Cortex of kidney (tissue), 1 donor: ENCODE measurements at places on chromosomes 7 and 10.

GRCh38 chr7:151716323-151716722, 160.6 kb downstream of the PRKAG2 start:
- DNase-seq: no peak

DNA sequence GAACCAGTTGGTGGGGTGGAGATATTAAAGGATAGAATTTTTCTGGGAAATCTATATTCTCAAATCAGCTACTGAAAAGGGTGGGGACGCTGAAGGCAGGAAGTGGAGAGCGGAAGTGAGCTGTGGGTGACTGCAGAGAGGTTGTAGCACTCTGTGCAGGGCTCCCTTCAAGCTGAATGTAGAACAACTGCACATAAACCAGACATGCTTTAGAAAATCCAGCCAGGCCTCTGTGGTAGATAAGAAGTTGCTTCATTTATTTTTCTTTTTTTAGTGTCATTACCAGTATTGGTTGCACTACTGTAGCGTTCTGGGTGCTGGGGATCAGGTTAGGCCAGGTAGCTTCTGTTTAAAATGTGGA, 127.8 kb downstream of the CELF2 start:
- no peak for DNase-seq

GRCh38 chr7:130386876-130387275, 6.6 kb downstream of the CPA1 start:
- DNase-seq: no peak

DNA sequence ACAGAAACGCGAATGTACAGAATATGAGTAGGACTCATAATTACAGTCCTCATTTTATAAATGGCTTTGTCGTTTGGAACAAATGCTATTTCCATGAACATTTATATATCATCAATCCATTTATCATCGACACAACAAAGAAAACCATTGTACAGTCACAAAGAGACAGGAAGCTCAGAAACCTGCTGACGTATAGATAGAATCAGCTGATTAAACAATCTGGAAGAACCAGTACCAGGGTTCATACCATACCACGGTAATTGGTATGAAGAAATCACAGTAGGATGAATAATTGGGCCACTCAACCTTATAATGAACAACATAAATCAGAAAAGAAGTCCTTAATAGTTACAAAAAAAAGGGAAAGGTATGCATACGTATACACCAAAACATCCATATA, 295.0 kb downstream of the PARD3 start:
- DNase-seq: no peak

GRCh38 chr10:77582710-77583115, 54.9 kb downstream of the KCNMA1 start:
- DNase-seq: no peak

DNA sequence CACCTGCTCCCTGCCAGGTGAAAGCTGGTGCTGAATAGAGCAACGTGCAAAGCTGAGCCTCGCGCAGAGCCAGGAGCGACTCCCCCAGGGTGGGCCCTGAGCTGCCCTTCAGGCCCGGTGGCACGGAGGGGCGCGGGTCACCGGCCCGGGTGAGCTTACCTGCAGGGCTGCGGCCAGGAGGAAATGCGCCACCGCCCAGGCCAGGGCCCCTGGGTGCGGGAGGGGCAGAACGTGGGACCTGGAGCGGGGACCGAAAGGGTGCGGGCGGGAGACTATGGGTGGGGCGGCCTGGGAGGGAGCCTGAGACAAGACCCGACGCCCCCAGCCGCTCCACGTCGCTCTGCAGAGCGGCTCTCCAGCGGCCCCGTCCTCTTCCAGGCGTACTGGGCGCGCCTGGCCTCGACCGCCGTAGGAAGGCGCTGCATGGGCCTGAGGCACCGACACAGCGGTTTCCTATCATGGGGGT, 122.1 kb downstream of the BTAF1 start:
- no peak for DNase-seq

GRCh38 chr7:90771281-90771680, 175.2 kb downstream of the CDK14 start:
- no peak for DNase-seq

DNA sequence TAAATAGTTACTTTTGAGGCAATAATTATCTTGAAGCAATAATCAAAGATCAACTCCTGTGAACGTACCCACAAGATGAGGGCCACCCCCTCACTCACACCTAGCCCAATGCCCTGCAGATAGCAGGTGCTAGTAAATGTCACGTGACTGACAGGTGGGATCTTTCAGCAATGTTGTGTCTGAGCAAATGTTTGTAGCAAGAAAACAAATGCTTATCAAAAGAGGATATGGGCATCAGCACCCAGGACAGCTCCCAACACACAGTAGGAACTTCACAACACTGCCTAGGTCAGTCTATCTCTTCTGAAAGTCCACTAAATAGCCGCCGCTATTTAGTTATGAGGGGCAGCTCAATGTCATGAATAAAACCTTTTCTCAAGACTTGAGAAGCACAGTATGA, 120.8 kb upstream of the PDLIM1 start:
- DNase-seq: no peak

DNA sequence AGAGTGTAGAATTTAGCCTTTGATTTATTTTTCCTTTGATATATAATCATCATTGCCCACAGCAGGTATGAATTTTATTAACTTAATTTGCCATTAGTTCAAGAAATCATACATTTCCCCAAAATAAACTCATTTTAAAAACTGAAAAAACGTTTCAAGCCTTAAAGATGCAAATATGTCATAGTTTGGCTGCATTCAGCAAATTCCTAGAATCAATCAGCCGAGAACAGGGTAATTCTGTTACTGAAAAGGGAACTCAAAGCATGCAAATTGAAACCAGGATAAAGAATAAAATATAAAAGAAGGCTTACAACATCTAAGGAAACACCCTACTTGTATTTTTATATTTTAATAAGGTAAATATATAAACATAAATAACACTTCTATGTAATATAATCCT, 233.8 kb upstream of the PRKCQ start:
- no peak for DNase-seq

DNA sequence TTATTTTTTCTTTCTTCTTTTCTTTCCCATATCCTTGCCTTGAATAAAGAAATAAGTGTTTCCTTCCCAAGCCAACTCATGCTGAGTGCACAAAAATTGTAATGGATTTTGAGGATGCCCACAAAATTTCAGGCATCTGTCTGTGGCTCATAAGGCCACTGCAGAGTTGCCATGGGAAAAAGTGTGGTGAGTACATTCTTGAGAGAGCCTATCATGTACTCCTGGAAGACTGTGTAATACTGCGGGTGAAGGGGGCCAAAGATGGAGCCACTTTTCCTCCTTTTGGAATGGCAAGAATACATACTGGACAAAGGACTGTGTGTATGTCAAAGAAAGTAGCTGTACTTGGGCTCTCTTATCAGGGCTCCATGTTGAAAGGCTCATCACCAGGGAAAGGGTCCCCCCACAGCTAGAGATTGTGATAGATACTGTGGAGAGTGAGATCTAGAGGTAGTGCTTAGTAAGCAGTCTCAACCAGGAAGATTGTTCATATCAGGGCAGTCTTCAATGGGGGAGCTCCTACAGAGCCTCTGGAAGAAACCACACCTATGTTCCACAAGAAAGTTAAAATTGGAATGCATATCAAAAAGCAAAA, 341.6 kb upstream of the KCND2 start:
- DNase-seq: no peak

DNA sequence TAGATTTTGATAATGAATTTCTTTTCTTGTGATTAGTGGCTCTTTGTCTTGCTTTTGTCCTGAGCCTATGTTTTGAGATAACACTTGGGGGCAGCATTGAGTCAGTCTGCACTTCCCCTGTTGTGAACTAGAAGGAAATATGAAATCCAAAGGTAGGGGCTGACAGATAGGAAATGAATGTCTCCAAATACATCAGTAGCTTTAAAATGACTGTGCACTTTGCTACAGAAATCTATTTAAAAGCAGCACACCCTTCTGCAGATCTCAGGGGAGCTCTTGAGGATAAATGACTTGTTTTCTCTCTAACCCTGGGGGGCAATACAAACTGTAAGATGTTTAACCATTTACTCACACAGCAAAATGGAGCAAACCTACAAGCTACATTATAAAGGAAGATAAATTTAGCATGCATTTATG, 176.0 kb upstream of the MYO3A start:
- DNase-seq: no peak

DNA sequence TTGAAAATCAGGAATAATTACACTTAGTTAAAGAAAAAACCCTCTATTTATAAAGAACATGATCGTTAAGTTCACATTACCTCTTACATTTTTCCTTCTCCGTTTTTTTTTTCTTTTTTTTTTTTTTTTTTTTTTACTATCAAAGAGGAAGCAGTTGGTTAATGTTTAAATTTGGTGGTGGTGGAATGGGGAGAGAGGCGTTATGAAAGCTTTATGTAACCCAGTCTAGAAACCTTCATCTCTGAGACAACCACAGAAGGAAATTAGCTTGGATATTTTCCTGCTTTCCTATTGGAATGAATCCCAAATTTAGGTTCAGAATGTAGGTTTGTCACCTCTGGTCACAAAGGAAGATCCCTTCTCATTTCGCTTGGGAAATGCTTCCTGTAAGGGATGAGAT, 31.5 kb upstream of the LHFPL3 start:
- DNase-seq: no peak

- DNase-seq: no peak
These were observed 308.7 kb upstream of the BMPER start for GRCh38 chr7:33596686-33597085.

- DNase-seq: no peak
These were observed 188.2 kb downstream of the IPMK start for GRCh38 chr10:58079461-58079860.

DNA sequence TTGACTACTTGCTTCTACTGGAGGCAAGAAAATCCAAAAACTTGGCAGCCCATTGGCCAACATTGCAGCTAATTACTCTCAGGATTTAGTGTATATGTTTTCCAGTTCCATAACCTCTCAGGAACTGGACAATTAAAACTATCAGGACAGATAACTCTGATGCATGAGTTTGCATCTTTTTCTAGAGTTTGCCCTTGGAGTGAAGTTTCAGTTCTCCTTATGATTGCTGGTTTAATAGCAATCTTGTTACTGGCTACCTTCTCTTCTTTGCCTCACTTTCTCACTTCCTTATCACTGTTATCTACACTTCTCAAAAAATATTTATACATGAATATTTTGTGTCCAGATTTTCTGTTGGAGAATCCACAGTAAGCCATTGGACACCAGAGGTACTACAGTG, 735.9 kb downstream of the PCDH15 start:
- DNase-seq: no peak

GRCh38 chr7:51029701-51030191, 247.1 kb upstream of the GRB10 start:
- no peak for DNase-seq

DNA sequence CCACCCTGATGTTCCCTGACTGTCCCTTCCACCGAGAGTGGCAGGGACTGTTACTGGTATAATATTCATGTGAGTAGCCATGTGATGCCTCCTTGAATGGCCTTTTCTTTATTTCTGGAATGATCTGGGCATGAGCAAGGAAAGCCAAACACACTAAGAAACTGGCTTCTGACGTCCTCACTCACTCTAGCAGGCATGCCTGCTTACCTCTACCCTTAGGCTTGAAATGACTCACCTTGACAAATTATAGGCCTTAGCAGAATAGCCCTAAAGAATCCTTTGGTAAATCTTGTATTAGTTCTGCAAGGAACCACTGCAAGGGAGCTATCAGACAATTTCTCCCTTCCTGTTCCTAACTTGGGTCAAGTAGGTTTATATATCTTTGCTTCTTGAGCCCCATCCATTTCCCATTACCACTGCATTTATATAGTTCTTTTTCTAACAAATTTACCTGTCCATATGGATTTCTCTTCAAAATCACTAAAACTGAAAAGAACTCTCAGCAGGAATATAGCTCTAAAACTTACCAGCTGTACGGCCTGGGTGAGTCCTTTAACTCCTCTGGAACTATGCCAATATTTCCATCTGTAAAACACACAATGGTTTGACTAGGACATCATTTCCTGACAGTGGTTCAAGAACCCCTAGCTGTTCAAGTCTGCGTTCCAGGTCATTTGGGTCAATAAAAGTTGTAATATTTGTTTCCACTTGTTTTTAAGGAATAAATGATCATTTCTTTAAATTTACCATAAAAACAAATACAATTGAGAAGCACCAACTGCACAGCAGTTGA, 13.0 kb upstream of the NDUFA5 start:
- no peak for DNase-seq

- no peak for DNase-seq
These were observed 4.0 kb upstream of the CROT start for GRCh38 chr7:87341441-87341840.

DNA sequence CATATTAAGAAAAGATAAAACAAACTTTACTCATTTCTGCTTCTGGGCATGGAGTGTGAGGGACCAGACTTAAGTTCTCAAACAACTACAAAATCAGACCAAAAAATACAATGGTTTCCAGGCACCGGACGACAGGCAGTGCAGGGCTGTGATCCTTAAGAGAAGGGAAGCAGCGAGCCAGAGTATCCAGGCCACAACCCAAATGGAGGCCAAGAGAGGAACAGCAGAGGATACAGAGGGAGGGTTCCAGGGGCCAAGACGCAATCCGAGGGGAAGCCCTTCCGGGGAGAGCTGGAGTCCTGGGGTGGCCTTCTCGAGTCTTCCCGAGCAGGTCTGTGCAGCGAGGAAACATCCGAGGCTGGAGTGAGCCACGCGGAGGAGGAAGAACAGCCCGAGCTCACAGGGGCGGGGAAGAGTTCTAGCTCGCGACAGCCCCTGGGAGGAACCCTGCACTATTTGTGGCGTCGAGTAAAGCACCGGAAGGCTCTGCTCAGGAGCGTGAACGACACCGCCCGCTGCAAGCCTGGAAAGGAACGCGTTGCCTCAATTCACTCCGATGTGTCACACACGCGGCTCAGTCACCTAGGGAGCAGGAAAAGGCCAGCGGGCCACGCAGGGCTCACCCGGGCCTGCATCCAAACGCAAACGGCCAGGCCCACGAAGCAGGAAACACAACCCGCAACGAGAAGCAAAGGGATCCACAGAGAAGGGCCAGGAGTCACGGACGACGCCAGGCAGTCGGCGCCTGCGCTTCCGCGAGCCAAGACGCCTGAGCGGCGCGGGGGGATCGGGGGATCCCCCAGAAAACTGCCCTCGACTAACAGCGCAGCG, 933 bp upstream of the RNF32 start:
- DNase-seq: no peak

- no peak for DNase-seq
These were observed 84.1 kb upstream of the PRR15 start for GRCh38 chr7:29479301-29480200.

DNA sequence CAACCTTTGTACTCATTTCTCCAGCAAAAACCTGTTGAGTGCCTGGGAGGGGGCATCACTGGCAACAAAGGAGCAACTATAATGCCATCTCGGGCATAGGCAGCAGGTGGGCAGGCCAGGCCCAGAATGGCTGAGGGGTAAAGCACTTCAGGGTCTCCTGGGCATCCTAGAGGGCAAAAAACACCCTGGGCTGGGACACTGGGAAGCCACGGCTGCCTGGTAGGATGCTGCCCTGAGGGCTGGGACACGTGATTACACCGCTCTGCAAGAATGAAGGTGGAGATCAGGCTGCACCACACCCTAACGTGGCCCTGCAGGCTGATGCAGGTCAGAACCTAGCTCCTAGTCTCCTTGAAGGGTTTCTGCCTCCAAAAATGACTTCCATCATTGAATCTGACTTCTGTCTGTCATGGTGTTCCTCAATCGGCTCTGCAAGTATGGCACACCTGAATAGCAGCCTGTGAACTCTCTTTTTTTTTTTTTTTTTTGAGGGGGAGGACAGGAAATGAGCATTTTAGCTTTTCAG, 4.5 kb upstream of the TRAPPC14 start:
- DNase-seq: no peak
